A673 (cell line): ENCODE measurements at places on chromosomes 1 and 21.

DNA sequence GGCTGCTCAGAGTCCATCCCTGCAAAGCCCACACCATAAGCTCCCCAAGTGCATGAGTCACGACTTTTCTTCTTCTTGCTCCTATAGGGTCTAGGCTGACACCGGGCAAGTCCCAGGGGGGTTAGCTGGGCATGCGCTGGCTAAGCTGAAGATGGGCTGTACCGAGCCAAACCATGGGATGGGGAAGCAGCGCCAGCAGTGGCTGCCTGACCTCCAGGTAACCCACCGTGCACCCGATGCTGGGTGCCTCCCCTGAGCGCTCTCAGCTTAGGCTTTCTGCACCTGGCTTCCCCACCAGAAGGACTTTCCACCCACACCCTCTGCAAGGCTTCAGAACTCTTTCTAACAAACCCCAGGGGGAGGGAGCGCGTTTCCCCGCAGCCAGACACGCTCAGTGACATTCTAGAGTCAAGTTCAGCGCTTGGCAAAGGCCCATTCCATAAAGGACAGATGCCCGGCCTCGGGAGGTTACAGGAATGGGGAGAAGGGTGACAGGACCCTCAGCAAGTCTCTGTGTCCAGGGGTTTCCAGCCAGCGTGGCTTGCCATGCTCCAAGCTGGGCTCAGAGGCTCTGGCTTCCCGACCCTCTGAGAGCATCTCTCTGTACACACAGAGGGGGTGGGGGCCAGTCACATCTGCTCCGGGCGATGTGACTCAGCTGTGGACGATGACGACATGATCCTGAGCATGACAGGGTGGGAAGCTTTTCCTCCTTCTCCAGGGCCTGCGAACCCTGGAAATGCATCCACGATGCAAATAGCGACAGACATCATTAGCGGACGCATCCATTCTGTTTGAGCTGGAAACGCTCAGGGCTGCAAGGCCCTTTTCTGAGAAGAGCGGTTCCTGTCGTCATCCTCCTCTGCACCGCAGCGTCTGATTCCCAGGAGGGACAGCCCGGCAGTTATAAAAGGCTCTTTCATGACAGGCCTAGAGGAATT, 107.8 kb downstream of the SIK1 start:
- peak; percentile 41 for DNase-seq

DNA sequence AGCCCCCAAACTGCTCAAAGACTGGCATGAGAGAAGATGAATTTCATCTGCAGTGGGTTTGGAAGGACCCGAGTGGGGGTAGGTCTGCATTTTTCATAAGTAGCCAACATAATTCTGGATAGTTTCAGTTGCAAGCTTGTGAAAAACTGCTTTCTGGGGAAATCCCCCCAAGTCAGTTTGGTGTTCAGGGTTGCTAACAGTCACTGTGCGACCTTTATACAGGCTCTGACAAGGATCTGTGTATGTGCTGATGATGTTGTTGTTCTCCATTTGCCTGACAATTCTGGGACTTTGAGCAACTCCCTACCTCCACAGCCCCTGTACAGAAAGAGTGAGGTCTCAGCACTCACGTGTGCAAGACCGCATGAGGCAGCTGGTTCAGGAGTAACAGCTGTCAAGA, 87.9 kb downstream of the SUSD4 start:
- DNase-seq = no peak

- DNase-seq = no peak
Measured at GRCh38 chr1:234928642-234929041, 200.0 kb downstream of the TOMM20 start.

DNA sequence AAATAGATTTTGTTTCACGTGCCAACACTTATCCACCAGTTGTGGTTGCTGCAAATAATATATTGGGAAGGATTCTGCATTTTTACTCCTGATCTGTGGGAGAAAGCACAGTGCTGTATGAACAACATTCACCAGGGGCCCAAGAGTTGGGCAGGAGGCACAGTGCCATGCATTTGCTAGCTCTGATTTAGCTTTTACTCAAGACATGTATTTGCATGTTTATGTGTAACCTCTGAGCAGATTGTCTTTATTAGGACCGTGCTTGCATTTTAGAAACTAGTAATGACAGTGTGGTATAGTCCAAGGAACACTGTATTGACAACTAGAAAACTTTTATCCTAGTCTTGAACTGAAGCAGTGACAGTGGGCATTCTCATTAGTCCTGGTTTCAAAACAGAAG, 133.9 kb upstream of the B3GALT2 start:
- no peak for DNase-seq

DNA sequence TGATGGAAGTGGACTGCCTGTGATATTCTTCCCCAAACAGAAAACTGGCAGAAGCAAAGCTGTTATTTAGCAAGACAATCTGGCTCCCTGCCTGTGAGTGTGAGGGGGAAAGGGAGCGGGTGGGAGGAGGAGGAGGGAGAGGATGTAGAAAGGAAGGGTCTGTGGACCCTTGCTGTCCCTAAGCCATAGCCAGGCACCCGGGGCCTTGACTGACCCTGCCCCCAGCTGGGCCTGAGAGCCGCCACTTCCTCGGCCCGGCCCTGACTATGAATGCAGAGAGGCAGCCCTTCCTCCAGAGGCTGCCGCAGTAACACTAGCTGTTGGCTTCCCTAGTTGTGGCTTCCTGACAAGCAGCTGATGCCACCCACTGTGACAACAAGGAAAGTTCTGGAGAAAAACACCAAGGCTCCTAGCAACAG, 13.9 kb downstream of the PLA2G2F start:
- DNase-seq = no peak

DNA sequence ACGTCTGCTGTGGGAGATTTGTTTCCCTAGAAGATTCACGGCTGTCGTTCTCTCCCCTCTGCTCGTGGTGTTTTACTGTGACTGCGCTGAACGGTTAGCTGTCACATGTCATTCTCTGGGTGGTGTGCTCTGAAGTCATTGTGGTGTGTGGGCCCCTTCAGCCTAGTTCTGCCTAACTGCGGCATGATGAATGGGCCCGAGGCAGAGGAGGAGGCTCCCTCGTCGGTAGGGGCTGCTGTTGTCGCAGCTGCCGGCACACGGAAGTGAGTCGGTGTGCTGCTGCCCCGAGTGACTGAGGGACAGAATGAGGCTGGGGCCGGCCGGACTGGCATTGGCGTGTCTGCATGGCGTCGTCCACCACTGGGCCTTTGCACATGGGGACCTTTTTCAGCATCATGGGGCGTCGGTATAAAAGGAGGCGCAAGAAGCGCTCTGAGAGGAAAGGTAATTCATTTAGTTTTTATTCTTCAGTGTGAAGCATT, 77.9 kb downstream of the ADARB1 start:
- DNase-seq = peak; percentile 72

DNA sequence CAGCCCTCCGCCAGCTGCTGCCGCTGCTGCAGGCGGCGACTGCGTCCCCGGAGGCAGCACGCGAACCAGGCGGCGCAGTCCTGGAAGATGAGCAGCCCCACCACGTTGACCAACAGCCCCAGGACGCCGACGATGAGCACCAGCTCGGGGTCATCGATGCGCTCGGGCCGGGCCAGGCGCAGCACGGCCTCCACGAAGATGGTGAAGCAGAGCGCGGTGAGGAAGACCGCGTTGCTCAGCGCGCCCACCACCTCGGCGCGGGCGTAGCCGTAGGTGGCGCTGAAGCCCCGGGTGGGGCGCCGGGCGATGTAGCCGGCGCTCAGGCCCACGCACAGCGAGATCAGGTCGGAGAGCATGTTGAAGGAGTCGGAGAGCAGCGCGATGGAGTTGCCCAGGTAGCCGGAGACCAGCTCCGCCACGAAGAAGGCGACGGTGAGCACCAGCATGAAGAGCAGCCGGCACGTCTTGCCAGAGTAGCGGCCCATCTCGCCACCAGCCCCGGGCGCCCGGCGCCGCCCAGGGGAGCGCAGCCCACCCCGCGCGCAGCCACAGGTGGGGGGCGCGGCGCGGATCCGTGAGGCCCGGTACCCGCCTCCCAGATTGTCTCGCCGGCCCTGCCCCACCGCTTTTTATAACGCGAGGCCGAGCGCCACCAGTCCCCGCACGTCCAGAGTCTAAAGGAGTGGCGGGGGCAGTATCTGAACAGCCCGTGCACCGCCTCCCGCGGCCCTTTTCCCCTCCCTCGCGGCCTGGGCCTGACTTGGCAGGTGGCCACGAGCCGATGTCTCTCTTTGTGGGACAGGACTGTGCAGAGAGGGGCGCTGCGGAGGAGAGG, at the start of gene SLC30A10:
SLC30A10 (minus strand) TSS at position 602 of the 835 bp plus-strand sequence; CDS start at position 485, 117 bp downstream.
- DNase-seq = peak; percentile 12

DNA sequence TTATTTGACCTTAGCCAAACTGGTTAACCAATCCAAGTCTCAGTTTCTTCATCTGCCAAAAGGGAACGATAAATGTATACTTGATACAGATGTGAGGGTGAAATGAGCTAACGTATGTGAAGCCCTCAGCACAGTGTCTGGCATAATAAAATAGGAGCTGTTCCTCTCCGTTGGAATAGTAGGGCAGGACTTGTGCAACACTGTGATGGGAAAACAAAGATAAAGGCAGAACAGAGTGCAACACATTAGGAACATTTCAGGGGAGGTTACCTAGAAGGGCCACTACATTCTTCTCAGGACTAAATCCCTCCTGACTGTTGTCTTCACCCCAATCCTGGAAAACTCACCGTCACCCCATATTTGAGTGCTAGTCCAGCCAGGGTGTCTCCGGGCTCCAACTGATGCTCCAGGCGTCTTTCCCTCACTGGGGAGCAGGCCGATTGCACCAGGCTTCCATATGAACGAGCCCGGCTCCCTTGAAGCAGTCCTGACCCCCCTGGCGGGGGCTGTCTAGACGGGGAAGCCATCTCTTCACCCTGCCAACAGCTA, 896 bp downstream of the LYSMD1 start:
- DNase-seq = no peak

GRCh38 chr1:46527474-46528296, 23.8 kb downstream of the KNCN start:
- peak; percentile 83 for DNase-seq

DNA sequence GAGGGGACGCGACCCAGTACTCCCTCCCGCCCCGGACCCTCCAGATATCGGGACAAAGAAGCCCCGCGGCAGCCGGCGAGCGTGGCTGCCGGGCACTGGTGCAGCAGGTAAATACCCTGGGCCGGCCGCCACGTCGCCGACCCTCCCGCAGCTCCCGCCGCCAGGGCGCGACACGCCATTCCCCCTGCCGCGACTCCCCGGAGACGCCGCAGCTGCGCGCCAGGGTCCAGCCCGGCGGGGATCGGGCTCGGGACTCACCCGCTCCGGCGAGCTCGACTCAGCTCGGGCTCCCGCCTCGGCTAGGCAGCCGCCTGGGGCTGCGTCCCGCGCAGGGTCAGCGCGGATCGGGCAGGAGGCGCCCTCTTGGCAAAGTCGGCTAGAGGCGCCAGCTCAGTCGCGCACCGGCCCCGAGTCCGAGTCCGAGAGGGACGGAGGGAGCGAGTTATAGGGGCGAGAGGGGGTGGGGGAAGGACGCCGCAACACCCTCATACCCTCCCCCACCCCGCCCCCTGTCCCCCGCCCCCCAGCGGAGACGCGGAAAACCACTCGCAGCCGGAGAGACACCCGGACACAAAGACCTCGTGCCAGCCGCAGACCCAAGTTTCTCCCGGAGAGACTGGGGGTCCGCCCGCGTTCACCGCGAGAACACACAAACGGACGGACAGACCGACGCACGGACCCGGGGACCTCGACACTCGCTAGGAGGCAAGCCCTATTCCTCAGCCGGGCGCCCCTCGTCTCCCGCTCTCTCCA, 985 bp downstream of the SYT6 start:
- peak; percentile 74 for DNase-seq

DNA sequence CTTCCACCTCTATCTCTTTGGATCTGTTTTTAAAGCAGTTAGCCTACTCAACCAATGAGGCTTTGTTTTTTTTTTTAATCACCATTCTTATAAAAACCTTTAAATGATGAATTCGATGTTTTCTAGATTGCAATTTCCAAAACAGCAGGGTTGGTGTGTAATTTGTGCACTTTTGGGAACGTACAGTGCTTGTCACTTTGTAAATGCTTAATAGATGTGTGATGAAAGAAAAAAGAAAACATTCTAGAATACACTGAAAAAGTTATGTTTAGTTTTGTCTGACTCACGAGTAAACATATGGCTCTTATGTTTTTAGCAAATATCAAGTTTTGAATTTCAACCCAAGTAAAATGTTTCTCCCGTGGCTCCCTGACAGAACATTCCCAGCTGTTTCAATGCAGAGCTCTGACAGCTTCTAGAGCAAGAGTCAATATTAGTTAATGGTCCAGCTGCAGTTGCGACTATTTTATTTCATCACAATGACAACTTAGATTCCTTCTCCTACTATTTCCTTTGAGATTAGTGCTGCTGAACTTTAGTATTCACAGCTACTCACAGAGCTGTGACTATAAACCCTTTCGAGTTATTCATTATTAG, 362.5 kb upstream of the ADAMTS5 start:
- no peak for DNase-seq

DNA sequence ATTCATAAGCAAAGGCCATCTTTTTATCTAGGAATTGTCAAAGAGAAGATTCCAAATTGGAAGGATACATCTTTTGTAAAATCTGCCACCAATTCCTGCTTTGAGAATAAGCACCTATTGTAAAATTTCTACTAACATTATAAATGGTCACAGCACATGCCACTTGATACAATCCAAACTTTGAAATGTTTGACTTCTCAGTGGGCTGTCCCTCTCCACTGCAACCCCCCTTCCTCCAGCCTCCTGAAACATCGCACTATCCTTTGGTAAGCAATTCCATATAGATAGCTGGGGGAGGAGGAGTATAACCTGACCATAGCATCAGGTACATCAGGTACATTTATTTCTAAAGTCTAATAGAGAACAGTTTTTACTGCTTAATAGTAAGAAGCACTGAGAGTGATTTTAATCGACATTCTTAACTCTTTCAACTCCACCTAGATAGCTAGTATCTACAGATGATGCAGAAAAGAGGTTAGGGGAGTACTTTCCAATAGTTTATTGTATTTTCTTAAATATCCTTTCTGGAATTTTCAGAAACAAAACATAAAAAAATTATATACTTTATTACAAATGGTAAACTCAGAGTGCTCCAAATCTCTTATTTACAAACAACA, 2.9 kb downstream of the JUN start:
- no peak for DNase-seq

DNA sequence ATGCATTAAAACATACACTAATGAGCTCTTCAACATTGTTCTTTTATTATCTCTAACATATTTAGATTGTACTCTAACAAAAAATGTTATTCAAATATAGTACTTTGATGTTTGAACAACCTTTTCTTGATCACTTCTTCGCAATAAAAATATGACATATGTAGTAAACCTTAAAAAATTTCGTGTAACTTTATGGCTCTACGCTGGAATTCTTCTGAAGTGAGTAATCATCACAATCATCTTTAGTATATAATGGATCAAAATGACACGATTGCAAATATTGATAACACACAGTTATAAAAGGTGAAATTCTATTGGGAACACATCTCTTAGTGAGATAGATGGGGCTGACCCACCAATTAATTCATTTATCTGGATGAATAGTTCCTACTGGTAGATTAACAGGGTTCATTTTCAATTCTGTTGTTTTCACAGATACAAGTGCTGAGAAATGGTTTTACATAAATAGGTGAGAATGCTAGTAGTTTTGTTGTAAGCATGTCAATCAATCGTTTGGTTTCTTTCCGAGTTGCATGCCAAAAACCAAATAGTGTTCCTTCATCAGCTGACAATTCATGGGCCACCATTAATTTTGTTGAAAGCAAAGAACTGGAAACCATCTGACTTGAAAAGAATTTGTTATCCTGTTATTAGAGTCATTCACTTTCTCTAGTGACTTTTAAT, 1.5 kb upstream of the ZMPSTE24 start:
- no peak for DNase-seq
